ENCODE measurements at places on chromosomes 3 and 15.

DNA sequence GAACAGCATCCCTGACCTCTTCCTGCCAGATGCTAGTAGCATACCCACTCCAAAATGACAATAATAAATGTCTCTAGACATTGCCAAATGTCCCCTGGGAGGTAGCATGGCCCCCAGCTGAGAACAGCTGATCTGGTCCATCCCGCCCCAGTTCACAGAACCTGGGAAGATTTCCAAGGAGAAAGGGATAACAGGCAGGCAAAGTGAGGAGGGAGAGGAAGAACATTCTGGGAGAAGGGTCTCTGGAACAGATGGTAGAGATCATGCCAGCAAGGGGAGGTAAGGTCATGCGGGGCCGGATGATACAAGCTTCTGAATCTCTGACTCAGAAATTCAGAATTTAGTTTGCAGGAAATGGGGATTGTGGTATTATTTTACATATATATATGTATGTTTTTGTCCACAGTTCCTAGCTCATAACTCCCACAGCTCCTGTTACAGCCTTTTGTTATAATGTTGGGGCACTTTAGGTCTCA is 192.7 kb downstream of the SUCLG2 start:
- DNase-seq: peak; percentile 11

- DNase-seq: no peak
Observed at GRCh38 chr15:94909510-94909909, 678.1 kb downstream of the MCTP2 start.

DNA sequence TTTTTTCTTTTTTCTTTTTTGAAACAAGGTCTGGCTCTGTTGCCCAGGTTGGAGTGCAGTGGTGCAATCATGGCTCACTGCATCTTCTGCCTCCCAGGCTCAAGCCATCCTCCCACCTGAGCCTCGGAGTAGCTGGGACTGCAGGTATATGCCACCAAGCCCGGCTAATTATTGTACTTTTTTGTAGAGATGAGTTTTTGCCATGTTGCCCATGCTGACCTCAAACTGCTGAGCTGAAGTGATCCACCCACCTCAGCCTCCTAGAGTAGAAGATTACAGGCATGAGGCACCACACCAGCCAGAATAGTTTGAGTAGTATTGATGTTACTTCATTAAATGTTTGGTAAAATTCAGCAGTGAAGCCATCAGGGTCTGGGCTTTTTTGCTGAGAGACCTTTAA is 251.8 kb downstream of the CADM2 start:
- DNase-seq: no peak

DNA sequence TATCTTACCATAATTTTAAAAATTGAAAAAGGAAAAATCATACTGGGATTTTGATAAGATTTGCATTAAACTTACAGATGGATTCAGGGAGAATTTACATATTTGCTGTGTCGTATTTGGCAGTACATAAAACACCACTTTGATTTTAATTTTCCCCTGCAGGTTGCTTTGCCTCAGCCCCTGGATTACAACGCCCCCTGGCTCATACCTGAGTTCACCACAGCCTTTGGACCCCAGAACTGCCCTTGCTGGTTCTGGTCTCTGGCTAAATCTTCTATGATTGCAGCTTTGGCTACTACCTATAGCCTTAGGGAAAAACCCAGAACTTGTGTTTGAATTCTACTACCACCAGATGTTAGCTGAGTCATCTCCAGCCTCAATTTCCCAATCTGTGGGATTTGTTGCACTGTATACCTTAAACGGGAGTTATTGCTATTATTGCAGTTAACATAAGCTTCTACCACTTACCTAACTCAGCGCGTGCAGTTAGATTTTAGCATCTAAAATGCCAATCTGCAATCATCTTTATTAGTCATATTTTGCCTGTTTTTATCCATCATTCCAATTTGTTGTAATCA is 315.7 kb upstream of the GADL1 start:
- no peak for DNase-seq

GRCh38 chr3:193831495-193832455 is 238.8 kb downstream of the OPA1 start:
- DNase-seq: no peak

DNA sequence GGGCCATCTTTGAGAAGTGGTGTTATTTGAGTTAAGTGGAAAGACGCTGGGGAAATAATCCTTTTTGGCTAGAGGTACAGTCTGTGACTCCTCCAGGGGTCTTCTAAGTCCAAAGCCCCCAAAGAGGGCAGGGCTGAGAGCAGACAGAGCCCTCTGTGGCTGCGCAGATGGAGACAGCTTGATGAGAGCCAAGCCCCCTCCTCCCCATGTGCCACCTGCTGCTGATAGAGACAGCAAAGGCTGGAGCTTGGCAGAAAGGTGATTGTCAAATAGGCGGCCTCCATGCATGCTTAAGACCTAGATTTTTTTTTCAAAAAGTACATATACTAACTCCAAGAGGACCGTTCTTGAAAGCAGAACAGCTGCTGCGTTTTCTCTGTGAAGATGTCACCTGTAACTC is 72.4 kb downstream of the CRYGS start:
- no peak for DNase-seq

GRCh38 chr3:34002569-34003100 is 204.2 kb downstream of the PDCD6IP start:
- DNase-seq: no peak

DNA sequence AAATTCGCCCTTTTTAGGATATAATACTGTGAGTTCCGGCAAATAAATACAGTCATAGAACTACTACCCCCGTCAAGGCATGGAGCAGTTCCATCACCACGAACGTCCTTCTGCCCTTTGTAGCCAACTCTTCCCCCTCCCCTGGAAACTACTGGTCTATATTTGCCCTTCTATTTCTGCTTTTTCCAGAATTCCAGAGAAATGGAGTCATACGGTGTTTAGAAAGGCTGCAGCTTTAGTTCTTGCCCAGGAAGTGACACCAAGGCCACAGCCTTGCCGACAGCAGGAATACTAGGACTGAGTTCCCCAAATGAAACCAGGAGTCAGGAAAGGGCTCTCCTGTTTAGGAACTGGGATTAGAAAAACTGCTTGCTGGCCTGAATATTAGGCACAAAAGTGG is 291.2 kb downstream of the FAM43A start:
- no peak for DNase-seq

- no peak for DNase-seq
Observed at GRCh38 chr3:122678506-122678905, 2.1 kb upstream of the PARP14 start.

DNA sequence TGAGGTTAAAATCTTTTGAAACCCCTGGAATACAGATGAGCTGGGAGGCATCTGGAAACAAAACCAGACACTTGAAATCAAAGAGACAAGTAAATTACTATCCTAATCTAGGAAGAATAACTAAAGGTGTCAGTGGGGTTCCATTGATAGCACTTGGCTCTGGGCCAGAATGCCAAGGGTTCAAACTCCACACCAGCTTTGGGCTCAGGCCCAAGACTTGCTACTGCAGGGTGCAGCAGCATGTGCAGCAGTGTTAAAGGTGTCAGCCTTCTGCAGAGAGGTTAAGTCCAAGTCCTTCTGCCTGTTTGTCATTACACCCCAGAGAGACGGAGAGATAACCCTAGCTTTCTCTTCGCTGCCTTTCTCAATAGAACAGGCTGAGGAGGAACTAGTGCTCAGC is 273.9 kb downstream of the TIGIT start:
- no peak for DNase-seq

DNA sequence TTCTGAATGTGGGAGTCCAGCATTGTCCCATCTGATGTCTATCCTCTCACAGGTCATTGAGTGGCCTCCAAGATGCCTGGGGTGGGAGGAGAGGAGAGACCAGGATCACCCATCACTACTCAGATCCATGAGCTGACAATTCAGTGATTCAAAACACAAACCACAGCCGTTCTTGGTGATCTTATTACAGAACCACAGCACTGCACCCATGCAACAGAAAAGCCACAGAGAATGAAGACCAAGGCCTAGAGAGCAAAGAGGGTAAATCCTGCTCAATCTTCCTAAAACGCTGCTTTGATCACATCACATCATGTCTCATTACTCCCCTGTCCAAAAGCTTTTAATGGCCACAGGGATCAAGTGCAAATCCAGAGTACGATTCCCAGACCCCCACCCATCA is 23.5 kb downstream of the ANP32A start:
- no peak for DNase-seq

GRCh38 chr3:11288021-11288491 is 15.9 kb downstream of the ATG7 start:
- no peak for DNase-seq

GRCh38 chr3:108342837-108343486 is 46.6 kb downstream of the HHLA2 start:
- DNase-seq: no peak

DNA sequence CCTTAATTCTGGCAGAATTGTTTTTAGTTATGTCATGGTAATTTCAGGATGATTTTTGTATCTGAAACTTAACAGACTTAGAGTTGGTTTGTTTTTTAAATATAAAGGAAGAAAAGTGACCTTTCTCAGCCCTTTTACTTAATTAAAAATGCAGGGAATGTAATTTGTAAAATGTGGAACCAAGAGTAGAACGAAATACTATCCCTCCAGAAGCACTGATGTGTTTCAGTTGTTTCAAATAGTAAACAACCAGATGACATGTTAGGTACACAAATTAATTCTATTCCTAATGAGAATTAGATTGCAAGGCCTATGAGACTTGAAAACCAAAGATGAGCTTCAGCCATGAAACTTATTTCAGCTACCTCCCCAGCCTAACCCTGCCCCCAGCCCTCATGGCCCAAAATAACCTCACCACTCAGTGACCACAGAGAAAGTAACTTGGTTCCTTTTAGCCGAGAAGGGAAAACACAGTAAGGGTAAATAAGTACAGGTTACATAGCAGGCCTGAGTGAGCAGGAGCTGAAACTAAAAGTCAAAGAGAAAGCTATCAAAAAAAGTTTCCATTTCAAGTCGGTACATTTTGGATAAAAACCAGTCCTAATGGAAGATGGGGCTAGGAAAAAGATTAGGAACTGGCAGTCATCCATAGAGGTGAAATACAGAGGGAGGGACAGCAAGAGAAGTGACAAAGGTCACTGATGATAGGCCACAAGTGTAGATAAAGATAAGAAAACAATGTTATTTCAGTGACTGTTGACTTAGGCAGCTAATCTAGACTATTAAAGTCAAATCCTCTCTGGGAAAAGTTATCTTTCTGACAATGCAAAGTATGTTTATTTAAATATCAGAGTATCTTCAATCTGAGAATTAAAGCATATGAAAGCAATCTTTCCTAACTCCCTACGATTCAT is 23.2 kb downstream of the SENP8 start:
- DNase-seq: no peak

GRCh38 chr15:34314491-34315490 is 22.8 kb downstream of the SLC12A6 start:
- no peak for DNase-seq

DNA sequence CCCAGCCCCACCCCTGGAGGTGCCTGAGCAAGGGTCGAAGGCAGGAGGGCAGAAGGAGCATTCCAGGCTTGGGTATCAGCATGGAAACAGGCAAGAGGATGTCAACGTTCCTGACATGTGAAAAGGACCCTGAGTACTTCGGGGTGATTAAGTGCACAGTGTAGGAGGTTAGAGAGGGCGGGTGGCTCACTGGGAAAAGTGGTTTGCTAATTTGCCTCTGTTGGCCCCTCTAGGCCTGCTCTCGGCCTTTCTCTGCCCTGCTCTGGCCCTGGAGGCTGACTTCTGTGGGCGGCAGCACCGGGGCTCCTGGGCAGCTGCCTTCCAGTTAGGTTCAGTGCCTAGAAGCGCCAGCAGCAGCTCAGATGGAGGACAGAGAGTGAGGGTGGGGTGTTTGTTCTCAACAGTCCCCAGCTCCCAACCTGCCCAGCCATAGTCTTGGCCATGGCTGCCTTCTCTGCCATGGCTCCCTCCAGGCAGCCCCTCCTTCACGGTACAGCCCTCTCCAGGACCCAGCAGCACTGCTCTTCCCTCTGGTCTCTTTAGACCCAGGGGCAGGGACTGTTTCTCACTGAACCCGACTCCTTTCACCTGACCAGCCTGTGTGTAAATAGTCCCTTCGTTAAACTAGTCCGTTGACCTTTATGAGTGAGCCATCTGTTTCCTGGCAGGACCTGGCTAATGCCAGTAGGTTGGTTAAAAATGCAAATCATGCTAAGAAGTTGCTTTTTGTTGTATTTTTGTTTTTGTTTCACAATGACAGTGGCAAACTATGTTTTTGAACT is 107.1 kb upstream of the TPM1 start:
- no peak for DNase-seq

- DNase-seq: no peak
Observed at GRCh38 chr15:68586274-68586961, 7.6 kb downstream of the CORO2B start.

DNA sequence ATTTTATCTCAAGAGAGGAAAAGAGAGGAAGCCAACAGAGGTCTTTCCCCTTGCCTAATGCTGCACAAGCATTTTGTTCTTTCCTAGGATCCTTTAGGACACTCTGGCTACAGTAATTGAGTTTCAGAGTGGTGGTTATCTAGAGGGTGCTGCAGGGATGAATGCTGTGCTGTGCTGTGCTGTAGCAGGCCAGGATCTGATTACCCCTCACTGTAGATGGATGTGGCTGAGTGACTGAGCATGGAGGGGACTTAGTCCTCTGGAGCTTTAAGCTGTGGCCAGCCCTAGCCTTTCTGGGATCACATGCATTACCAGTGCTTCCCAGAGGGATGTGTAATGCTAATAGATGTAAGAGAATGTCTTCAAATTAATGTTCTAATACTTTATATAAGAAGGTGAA is 94.8 kb downstream of the SLC9A9 start:
- DNase-seq: no peak

GRCh38 chr3:171791692-171792076 is 18.6 kb downstream of the PLD1 start:
- DNase-seq: no peak

- peak; percentile 26 for DNase-seq
Observed at GRCh38 chr15:39230205-39230907, 350.5 kb upstream of the THBS1 start.

DNA sequence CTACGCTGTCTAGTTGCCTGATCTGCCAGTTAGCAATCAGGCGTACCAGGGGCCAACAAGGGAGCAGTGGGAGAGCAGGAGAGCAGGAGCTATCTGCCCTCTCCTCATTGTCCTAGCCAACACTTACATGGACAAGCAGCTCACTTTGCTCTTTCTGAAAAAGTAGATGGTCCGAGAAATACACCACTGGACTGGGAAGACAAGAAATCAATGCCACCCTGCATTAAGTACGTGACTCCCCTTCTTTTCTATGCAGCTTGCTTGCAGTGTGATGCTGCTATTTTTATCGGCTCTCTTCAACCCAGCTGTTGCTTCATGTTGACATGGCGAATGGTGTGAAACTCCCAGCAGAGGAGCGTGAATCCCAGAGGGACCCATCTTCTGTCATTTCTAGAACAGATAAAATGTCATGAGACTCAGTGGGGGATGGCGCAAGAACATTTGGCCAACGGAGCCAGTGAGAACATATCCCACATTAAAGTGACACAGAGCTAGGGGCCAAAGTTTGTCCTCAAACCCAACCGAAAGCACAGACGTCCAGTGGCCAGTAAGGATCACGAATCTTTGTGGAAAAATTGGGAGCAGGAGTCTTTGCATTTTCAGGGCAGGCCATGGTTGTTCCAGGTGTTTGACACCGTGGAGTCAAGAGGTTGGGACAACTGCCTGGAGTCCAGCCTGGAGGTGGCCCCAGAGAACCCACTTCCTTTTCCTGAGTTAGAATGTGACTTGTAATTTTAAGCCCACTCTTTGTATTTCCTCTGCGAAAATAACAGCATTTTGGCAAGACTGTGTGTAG is 53.7 kb upstream of the MEF2A start:
- DNase-seq: peak; percentile 89
